ENCODE measurements at places on chromosomes 6 and 20.
A peak's percentile ranks its signal among the peaks of the same experiment; 100 is the strongest.

GRCh38 chr6:102742754-102743356, 1349.3 kb downstream of the GRIK2 start:
- DNase-seq, result no peak

GRCh38 chr6:96844530-96844929, 7.3 kb upstream of the GPR63 start:
- no peak for DNase-seq

- peak; percentile 95 for DNase-seq
These were observed at the start of the genes POLH and XPO5 for GRCh38 chr6:43575772-43576551. Gene POLH, plus strand, starts transcription at chr6:43576185. Its CDS starts 6,135 bp downstream, at chr6:43582320. Gene XPO5, minus strand, starts transcription at chr6:43576038. Its CDS starts 174 bp downstream, at chr6:43575864.

- DNase-seq, result no peak
These were observed 150.8 kb downstream of the EDN1 start for GRCh38 chr6:12440981-12441380.

GRCh38 chr6:30670760-30671527, 1.9 kb downstream of the DHX16 start:
- DNase-seq, result no peak

DNA sequence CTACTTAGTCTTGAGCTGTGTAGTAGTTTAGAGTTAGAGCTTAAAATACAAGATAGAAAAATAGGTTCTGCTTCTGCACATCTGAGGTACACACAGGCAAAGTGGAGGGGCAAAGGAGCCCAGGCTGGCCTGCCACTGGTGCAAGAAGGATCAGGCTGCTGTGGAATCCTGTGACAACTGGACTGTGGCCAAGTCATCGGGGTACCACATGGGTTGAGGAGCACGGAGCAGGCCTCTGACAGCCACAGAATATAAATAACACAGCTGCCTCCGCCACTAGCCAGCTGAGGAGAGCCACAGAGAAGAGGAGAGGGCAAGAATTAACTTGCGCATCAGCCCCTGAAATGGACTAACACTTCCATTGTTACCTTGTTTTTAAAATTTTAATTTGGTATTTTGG, 206.0 kb upstream of the MARCKS start:
- DNase-seq, result peak; percentile 1

DNA sequence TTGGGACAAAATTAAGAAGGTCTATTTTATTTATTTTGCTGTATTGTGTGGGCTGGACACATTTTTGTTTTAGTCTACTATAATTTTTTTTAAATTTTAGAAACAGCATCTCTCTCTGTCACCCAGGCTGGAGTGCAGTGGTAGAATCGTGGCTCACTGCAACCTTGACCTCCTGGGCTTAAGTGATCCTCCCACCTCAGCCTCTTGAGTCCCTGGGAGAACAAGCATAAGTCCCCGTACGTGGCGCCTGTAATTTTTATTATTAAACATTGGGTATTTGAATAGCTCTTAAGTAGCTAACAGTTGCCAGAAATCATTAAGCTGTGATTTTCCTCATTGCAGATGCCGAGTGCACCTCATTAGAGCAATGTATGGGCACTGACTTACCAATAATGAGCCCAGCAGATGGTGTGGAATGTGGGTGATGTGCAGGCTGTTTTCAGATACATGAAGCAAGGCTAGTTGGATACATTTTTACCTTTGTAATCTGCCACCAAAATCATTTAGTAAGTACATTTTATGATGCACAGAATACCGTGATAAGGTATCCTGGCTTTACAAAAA, 10.3 kb upstream of the MAS1 start:
- DNase-seq, result no peak

- DNase-seq, result no peak
These were observed 40.7 kb downstream of the PHACTR2 start for GRCh38 chr6:143718472-143718871.

GRCh38 chr20:8175741-8176675, 43.9 kb downstream of the PLCB1 start:
- no peak for DNase-seq

GRCh38 chr6:3664625-3665041, 86.9 kb downstream of the PXDC1 start:
- no peak for DNase-seq

DNA sequence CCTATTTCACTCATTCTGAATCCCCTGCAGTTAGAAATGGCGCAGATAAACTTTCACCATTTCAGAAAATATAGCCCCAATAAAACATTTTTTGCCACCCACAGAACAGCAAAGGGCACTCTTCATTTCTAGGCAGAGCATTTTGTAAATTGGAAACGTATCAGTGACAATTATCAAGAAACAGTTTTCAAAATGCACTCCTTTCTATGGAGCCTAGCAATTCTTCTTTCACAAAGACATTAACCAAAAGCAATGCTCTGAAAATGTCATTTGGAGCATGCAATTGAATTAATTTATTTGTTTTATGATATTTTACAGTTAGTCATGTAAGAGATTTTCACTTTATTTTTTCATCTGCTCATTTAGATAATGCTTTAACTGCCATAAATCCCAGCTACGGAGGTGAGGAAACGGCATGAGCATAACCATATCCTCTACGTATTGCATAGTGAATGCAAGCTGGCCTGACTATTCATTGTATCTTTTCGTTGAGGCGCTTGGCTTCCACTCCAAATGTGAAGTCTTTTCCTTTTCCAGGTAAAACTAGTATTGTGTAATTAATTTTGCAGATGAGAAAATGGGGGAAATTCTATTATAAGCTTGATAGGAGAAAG, 813.4 kb downstream of the C6orf118 start:
- no peak for DNase-seq

- DNase-seq, result peak; percentile 54
These were observed 234.5 kb downstream of the TFAP2A start for GRCh38 chr6:10180138-10181074.

DNA sequence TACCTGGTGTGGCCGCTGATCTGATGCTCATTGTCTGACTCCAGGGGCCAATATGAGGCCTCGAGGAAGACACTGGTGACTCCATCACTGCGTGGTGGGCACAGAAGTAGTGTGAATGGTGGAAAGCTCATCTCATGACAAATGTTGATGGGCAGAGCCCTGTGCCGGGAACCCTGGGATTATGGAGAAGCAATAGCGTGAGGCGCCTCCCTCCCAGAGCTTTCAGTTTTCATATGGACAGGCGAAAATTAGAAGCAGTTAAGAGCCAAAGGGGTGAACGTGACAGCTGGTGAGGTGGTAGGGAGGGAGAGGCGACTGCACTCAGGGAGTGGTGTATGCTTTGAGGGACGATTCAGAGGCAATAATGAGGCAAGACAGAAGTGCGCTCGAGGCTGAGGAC, 39.3 kb upstream of the TTPAL start:
- DNase-seq, result no peak

Measured in NCI-H345 (cell line).